Esophagus squamous epithelium (tissue), 5 donors: ENCODE measurements at places on chromosomes 12 and 14.

DNA sequence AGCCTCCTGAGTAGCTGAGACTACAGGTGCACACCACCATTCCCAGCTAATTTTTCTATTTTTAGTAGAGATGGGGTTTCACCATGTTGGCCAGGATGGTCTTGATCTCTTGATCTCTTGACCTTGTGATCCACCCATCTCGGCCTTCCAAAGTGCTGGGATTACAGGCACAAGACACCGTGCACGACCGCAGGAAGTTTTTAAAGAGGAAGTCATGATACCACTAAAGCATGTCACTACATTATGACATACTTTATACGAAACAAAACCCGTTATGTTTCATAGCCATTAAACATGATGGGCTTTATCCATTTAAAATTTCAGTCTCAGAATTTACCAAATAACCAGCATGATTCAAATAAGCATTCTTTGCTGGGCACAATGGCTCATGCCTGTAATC is 83.8 kb upstream of the DUSP6 start:
- no peak for DNase-seq

GRCh38 chr14:99260587-99261551 is 11.1 kb downstream of the BCL11B start:
- DNase-seq: no peak

DNA sequence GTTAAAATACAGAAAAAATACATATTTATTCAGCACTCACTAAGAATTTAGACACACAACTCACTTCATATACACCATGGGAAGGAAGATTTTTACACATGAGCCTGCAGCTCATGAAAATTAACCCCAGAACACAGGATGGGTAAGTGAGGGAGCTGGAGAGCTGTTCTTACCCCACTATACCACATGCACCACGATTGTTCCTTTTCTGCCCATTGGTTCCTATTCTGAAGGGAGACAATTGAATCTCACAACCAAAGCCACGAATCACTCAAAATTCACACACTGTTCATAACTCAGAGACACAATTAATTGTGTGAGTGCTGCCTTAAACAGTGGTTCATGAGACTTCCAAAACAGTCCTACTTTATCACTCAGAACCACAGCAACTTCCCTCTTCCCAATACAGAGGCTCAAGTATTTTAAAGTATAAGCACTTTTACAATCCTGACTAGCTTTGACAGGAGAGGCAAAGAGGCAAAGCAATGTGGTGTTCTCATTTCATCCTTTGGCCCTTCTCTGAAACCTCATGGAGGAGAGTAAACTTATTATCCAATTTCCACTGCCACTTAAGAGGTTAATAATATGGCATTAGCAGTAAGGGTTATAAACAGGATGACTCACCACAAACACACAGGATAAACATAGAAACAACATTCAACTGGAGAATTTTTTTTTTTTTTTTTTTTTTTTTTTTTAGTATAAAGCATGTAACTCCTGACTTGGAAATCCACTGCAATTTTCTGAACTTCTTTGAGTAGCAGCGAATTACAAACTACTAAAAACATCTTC is 59.5 kb downstream of the ITPR2 start:
- DNase-seq: no peak

- no peak for DNase-seq
Measured at GRCh38 chr14:57755018-57755521, 110.8 kb downstream of the SLC35F4 start.

GRCh38 chr14:19799880-19800279 is 3.7 kb upstream of the OR4N2 start:
- no peak for DNase-seq

- DNase-seq: no peak
Measured at GRCh38 chr12:29710104-29710503, 73.6 kb downstream of the TMTC1 start.

- DNase-seq: no peak
Measured at GRCh38 chr14:74267588-74267987, 28.3 kb downstream of the VSX2 start.

- no peak for DNase-seq
Measured at GRCh38 chr12:115583591-115583990, 693.9 kb downstream of the MED13L start.

DNA sequence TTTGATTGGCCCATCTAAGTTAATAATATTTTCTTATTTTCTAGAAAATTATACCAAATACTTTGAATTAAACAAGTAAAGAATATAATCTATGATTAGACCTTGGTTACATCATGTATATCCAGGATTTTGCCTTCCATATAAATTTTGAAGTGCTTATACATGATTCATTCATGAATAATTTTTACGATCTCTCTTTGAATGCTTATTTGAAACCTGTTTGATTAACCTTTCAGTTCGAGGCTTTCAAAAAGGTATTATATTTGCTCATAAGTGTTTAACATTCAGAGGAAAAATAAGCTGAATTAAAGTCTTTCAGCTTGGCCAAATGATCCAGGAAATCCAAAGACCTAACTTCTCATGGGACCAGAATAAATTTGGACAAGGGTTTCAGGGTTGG is 495.2 kb upstream of the GARIN6 start:
- DNase-seq: no peak

- no peak for DNase-seq
Measured at GRCh38 chr12:2616763-2617162, 178.0 kb upstream of the FKBP4 start.

DNA sequence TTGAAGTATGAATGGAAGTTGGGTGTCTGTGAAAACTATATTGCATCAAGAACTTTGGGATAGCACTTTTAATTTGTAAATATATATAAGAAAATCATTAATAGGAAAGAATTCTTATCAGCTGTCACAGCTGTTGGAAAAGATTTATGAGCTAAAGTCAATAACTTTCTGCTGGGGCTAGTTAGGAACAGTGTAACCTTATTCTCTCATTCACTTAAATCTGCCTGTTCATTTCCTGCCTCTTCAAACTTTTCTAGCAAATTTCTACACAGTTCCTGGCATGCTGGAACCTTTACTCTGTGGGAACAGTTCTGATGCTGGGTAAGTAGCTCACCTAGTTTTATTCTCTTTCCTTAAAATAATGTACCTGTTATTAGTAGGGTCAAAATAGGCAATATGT is 109.9 kb downstream of the SCN8A start:
- DNase-seq: no peak

GRCh38 chr14:74658535-74659131 is 46.6 kb upstream of the LTBP2 start:
- no peak for DNase-seq

GRCh38 chr12:112985642-112986290 is 7.4 kb downstream of the OAS2 start:
- DNase-seq: no peak

DNA sequence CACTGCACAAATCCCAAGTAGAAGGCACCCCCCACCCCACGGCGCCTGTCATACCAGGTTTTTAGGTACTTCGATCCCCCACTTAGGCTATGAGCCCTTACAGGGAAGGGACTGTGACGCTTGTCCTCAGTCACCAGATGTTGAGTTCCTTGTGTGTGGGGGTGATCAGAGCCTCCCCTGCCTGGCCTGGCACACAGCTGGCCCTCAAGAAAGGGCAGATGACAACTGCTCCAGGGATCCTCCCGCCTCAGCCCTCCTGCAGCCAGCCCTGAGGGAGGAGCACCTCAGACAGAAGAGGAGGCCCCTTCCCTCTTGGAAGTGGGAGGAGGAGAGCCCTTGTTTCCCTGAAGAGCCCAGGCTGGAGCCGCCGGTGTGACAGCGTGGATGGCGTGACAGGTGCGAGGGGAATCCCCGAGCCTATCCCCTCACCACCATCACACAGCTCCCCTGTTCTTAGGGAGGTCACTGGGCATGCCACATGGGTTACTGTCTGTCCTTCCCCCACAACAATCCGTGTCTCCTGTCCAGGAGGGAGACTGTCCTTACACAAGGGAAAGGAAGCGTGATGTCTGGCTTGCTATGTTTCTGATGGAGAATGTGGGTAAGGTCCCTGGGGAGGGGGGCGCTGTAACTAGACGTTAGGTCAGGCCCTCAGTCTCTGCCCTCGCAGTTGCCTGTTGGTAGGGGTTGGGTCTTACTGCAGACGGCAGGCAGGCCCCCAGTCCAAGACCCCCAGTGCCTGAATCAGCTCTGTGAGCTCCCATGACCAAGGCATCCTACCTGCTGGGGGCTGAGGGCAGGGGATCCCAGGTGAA is 31.4 kb downstream of the P2RX4 start:
- DNase-seq: no peak

- DNase-seq: no peak
Measured at GRCh38 chr12:101648195-101648594, 49.2 kb upstream of the CHPT1 start.

- DNase-seq: peak; percentile 84
Measured at GRCh38 chr12:103929784-103930033, 501 bp upstream of the HSP90B1 start.

DNA sequence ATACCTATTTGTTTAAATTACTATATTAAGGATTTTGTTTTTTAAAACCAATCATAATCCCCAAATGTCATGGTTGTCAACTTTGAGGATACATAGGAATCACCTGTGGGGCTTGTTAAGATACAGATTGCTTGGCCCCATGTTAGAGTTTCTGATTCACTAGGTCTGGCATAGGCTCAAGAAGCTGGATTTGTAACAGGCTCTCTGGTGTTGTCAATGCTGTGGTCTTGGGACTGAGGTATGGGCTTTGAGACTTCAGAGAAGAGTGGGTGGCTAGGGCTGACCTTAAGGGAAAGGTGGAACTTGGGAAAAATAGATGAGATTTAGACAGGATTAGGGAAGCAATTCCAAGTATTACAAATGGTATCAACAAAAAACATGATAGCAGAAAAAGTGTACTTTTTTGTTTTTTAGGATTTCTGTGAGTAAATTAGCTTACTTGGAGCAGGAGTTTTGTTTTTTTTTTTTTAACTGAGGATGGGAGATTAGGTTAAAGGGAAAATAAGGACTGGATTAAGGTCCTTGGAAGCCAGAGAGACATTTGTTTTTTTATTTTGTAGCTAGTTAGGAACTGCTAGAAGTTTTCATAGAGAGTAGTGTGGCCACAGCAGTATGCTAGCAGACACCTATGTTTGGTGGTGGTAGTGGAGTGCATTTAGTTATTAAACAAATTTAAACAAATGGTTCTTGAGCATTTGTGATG is 88.6 kb downstream of the RAD51B start:
- no peak for DNase-seq

- DNase-seq: no peak
Measured at GRCh38 chr12:7210642-7211151, 21.2 kb downstream of the PEX5 start.

- no peak for DNase-seq
Measured at GRCh38 chr12:28794211-28794610, 354.9 kb upstream of the FAR2 start.

- peak; percentile 72 for DNase-seq
Measured at GRCh38 chr12:49264873-49265792, at the start of gene TUBA1C. Gene TUBA1C (plus strand): TSS chr12:49265082. CDS start chr12:49265182, 100 bp downstream.

DNA sequence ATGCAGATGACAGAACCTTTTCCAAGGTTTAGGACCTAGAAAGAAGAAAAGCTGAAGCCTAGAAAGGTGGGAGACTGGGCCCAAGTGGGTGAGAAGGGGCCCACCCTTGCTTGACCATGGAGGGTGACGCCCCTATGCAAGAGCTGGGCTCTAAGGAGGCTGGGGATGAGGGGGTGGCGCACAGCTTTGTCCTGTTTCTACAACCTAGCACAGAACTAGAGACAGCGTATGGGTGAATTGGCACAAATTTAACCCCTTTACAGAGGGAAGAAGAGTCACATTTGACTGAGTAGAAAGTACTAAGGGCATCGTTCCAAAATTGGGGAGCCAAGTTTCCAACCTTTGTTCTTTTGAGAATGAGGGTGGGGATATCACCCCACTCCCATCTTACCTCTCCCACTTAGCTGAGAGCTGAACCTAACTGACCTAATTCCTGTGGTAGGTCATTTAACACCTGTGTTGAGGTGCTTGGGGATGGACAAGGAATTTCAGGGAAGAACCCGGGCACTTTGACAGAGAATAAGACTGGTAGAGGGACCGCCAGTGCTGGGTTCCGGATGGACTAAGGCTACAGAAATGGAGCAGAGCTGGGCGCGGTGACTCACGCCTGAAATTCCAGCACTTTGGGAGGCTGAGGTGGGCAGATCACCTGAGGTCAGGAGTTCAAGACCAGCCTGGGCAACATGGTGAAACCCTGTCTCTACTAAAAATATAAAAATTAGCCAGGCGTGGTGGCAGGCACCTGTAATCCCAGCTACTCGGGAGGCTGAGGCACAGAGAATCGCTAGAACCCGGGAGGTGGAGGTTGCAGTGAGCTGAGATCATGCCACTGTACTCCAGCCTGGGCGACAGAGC is 5.2 kb downstream of the NFKBIA start:
- no peak for DNase-seq

- DNase-seq: no peak
Measured at GRCh38 chr12:77324416-77324762, 259.0 kb upstream of the E2F7 start.

- DNase-seq: no peak
Measured at GRCh38 chr12:67193704-67194103, 75.5 kb upstream of the CAND1 start.

- no peak for DNase-seq
Measured at GRCh38 chr12:67885375-67886169, 103.7 kb upstream of the IFNG-AS1 start.

- no peak for DNase-seq
Measured at GRCh38 chr12:24360907-24361306, 411.4 kb upstream of the SOX5 start.

DNA sequence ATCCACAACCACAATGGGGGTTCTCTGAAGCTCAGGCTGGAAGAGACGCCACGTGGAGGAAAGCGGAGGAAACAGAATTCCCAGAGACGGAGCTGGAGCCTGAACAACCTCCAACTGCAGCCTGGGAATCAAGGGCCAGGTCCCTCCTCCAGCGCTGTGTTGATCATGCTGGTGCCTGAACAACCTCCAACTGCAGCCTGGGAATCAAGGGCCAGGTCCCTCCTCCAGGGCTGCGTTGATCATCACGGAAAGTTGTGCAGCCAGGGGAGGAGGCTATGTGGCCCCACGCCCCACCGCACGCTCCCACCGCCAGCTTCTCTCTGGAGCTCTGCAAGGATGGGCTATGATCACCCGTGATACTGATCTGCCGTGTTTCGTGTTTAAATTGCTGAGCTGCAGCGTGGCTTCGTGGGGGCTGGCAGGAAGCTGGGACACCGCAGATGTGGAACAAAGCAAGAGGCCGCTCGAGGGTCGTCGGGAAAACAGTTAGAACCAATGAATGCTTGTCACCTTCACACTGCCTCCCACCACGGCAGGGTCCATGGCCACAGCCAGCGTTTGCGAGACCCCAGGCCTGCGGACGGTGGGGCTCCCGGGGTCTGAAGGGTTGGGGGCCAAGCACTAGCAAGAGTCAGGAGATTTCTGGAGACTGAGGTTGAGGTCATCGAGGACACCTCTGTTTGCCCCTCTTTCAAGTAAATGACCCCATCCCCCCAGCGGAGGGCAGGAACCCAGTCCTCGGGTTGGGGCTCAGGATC is 51.8 kb upstream of the FBRSL1 start:
- no peak for DNase-seq

GRCh38 chr12:77925536-77926108 is 94.9 kb downstream of the NAV3 start:
- no peak for DNase-seq

DNA sequence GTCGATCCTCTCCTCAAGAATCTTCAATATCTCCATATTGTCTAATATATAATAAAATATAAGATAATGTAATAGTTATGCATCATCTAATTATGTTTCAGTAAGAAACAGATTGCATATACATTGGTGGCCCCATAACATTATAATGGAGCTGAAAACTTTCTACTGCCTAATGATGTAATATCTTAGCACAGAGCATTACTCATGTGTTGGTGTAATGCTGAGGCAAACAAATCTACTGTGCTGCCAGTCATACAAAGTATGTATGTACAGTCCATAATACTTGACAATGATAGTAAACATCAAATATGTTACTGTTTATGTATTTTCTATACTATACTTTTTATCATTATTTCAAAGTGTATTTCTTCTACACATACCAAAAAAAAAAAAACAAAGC is 128.7 kb downstream of the CPNE8 start:
- no peak for DNase-seq
